D721Med (cell line): ENCODE measurements at places on chromosomes 5 and 9.

DNA sequence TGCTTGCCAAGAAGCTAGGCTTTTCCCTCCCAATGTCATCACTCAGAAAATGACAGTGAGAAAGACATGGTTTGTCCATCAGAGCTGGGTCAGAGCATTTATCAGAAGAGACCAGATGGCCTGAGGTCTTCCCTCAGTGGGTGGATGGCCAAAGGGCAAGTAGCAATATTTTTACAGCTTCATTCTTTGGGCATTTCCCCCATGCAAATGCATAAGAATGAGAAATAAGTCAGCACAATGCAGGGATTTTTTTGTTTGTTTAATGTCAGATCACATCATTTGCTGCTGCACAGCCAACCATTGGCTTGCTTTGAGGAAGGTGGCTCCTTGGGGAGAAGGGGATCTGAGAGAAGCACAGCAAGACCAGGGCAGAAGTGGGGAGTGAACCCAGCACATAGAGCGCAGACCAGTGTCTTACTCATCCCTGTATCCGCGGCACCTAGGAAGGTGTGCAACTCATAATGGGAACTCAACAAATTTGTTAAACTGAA is 209.6 kb downstream of the SEMA6A start:
- DNase-seq, result no peak

- no peak for DNase-seq
Measured at GRCh38 chr9:89690334-89690912, 85.6 kb downstream of the GADD45G start.

GRCh38 chr5:175880797-175881312 is 9.5 kb downstream of the CPLX2 start:
- no peak for DNase-seq

- DNase-seq, result no peak
Measured at GRCh38 chr5:2582507-2582906, 169.0 kb downstream of the IRX2 start.

GRCh38 chr5:34533582-34534522 is 122.3 kb upstream of the RAI14 start:
- no peak for DNase-seq

DNA sequence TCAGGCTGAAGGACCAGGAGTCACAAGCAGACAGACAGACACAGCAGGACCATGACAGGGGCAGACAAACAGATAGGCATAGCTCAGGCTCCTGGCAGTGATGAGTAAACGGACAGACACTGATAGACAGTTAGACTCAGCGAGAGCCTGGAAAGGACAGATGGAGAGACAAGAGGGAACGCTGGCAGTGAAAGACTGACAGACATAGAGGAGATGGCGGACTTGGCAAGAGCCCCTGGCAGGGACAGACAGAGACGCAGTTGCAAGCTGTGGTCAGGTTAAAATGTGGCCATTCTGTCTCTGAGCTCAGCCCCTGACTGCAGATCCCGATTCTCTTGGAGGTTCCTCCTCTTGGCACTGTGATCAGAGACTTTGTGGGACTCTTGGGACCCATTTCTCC is 13.6 kb downstream of the CSF2 start:
- DNase-seq, result no peak

DNA sequence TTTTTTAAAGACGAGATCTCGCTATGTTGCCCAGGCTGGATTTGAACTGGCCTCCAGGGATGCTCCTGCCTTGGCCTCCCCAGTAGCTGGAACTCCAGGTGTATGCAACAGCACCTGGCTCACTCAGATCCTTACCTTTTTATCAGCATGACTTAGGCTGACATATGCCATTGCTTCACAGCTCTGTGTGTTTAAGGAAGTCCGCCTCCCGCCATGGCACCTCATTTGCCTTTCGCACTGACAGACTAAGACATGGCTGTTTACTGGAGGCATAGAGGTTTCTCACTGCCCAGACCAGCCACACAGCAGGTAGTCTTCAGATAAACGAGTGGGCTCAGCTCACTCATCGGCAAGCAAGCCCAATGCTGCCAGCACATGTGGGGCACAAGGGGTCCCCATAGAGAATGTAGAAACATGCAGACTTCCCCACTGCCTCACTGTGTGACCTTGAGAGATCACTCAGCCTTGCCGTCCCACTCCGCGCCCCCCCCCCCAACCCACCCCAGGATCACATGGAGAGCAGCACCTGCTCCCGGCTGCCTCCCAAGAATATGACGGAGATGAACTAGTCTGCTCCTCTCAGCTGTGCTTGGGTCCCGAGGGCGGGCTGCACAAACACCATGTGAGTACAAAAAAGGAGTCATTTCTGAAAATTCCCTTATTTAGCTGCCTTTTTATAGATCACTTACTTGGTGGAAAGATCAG is 62.8 kb downstream of the DCP2 start:
- no peak for DNase-seq

GRCh38 chr5:71937921-71938698 is 169.2 kb upstream of the MAP1B start:
- DNase-seq, result no peak

DNA sequence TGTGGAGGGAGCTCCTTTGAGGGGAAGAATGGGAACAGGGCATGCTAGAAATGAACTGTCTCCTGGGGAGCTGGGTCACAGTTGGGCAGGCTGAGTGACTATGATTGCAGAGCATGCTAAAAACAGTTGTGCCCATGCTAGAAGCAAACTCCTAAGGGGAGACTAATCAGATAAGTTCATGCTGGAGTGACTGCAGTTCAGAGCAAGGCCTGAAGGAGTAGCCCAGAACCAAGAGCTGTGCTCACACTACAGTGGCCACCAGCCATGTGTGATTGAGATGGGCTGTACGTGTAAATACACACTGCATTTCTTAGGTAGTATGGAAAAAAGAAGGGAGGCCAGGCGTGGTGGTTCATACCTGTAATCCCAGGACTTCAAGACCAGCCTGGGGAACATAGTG is 10.3 kb upstream of the AK1 start:
- no peak for DNase-seq

- DNase-seq, result no peak
Measured at GRCh38 chr9:36463467-36463866, 63.4 kb upstream of the RNF38 start.

GRCh38 chr5:138807182-138807581 is 54.0 kb downstream of the CTNNA1 start:
- no peak for DNase-seq

DNA sequence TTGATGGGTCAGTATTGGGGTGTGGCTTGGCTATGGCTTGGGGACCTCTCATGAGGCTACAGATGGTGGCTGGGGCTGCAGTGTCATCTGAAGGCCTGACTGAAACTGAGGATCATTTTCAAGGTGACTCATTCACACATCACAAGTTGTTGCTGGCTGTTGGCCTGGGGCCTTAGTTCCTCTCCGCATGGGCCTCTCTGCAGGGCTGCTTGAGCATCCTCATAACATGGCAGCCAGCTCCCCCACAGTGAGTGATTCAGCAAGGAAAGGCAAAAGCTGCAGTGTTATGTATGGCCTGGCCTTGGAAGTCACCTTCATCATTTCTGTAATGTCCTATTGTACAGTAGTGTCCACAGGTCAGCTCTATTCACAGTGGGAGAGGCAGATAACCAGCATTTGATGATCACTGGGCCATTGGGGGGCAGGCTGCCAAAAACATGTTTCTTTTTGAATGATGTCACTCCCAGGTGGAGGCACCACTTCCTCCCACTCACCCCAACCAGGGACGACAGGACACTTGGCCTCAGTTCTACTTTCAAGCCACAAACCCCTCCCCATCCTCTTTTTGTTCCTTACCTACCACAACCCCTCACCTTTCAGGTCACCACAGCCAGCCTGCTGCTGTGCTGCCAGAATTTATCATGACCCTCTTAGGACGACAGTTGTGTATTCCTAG is 14.4 kb downstream of the FGD3 start:
- DNase-seq, result no peak

- DNase-seq, result no peak
Measured at GRCh38 chr9:4333787-4334186, 33.9 kb upstream of the GLIS3 start.

- DNase-seq, result no peak
Measured at GRCh38 chr5:164358531-164359259, 853.3 kb downstream of the MAT2B start.

DNA sequence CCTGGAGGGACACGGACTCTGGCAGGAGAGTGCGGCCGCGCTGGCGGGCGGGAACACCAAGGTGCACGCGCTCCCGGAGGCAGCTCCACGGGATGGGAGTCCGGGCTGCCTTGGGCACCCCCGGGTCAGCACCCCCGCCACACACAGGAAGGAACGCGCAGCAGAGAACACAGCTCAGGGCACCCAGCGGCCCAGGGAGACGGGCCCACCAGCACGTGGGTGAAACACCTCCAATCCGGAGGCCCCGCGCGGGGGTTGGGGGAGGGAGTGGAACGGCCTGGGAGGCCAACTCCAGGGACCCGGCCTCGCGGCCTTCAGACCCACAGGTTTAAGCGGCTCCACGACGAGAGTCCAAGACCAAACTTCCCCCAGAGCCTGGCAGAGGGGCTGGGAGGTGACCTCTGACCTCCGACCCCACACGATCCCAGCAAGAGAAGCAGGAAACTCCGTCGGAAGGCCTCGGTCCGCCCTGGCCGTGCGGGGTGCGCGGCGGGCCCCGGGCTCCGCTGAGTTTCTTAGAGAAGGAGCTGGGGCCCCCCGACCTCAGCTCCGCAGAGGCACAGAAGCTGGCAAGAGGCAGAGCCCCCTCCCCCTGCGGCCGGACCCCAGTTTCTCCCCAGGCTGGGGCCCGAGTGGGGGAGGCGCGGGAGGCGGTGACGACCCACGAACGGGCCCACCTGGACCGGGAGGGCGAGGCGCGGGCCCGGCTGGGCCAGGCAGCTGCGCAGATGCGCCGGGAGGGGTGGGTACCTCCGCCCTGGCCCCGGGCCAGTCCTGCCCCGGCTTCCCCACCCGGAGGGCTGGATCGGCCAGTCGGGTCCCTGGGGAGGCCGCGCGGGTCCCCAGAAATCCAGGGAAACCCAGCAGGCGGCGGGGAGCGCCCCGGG is 851 bp downstream of the NACC2 start:
- no peak for DNase-seq

DNA sequence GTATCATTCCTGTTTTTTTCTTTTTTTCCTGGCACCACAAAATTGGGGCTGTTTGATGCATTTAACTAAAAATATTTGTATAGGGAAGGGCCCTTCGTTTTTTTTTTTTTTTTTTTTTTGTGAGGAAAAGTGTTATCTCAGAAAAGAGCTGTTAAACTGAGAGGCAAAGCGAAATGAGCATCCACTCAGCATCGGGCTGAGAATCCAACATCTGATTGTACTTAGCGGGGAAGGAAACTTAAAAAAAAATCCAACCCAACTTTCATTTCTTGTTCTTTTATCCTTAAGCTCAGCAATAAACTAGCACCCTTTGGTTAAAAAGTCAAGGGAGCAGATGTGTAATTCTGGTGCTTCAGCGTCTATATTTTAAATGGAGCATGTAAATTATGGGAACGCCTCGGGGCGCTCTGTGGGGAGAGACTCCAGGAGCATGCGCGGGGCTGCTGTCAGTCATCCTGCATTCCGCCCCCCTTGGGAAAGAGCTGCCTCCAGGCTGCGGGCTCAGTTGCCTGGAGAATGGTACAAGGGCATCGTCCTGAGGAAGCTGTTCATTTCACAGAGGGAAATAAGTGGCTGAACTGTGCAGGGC is 33.3 kb downstream of the DMRT2 start:
- no peak for DNase-seq
